ENCODE measurements at places on chromosomes 11 and 22. TPM values are rescaled to one million over a fixed set of nuclear protein-coding genes. Genes with fewer than 3 reads are reported as not detected.

The OR8K5 gene
- not detected for total RNA-seq

The CAVIN3 gene
- total RNA-seq, result 172 TPM

The FZD4 gene
- total RNA-seq, result 42.3 TPM

The LYVE1 gene
- 82.9 TPM for total RNA-seq

The SMTNL1 gene
- total RNA-seq, result not detected

The RIMBP3B gene
- total RNA-seq, result not detected

- no peaks in the 10 kb centered on the region for H3K36me3 ChIP-seq
- DNase-seq, result no peak
- H3K4me3 ChIP-seq, result no peak overlapping the region
- H3K4me1 ChIP-seq, result peaks cover 7% of the 10 kb centered on the region
- no peaks in the 10 kb centered on the region for H3K27me3 ChIP-seq
Measured at GRCh38 chr22:43314611-43315010, 28.6 kb downstream of the SCUBE1 start.

DNA sequence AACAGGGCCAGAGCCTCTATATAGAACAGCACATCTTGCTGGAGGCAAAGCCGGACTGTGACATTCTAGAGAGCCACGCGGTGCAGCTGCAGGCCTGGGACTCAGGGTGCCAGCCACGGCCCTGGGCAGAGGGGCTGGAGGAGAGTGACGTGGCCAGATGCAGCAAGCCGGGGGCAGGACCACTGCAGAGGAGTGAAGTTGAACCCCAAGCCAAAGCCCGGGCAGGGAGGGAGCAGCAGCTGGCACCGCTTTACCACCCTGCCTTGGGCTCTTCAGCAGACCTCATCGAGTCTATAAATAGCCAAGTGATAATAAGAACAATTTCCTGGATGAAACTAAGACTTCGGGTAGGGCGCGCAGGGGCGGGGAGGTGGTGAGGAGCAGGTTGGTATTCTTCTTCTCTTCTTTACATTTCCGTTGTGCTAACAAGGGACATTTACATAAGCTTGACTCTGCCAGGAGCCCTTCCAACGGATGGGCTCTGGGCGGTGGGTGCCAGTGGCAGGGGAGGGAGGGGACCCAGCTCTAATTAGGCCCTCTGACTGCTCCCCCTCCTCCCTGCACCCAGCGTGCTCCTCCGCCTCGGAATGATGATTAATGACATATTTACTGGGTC lies 110.2 kb downstream of the ST3GAL4 start:
- H3K27ac ChIP-seq, result no peak overlapping the region
- no peak overlapping the region for H3K4me3 ChIP-seq
- H3K27me3 ChIP-seq, result no peaks in the 10 kb centered on the region
- DNase-seq, result no peak
- peaks cover 12% of the 10 kb centered on the region for H3K4me1 ChIP-seq

GRCh38 chr11:61059260-61059752 lies 43.0 kb upstream of the CD5 start:
- no peaks in the 10 kb centered on the region for H3K36me3 ChIP-seq
- H3K27me3 ChIP-seq, result no peaks in the 10 kb centered on the region
- H3K4me3 ChIP-seq, result no peak overlapping the region

GRCh38 chr22:41969110-41969646 lies at the start of gene SEPTIN3:
Gene SEPTIN3, plus strand, starts transcription at chr22:41969443. Its CDS starts 2,050 bp downstream, at chr22:41971493.
- H3K27me3 ChIP-seq, result peaks cover 40% of the 10 kb centered on the region
- H3K27ac ChIP-seq, result no peak within 1 kb of the TSS
- no peak within 1 kb of the TSS for H3K4me3 ChIP-seq
- no peaks in the 10 kb centered on the region for H3K4me1 ChIP-seq
- no peak for DNase-seq

DNA sequence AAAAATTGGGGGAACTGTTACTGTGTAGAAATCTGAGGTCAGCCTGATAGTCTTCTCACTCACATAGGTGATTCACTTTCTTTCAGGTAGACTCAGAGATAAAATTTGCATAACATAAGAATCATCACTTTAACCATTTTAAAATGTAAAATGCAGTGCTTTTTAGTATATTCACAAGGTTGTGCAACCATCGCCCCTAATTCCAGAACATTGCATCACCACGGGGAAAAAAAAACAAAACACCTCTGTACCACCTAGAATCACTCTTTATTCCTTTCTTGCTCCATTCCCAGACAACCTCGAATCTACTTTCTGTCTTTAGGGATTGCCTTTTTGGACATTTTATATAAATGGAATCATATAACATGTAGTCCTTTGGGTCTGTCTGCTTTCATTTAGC lies 20.9 kb downstream of the CHEK1 start:
- H3K27ac ChIP-seq, result no peak overlapping the region
- no peaks in the 10 kb centered on the region for H3K36me3 ChIP-seq

GRCh38 chr11:32820497-32820896 lies 9.2 kb upstream of the PRRG4 start:
- H3K4me3 ChIP-seq, result no peak overlapping the region
- DNase-seq, result no peak
- H3K27me3 ChIP-seq, result no peaks in the 10 kb centered on the region
- H3K36me3 ChIP-seq, result no peaks in the 10 kb centered on the region
- H3K4me1 ChIP-seq, result no peaks in the 10 kb centered on the region
- no peak overlapping the region for H3K27ac ChIP-seq

DNA sequence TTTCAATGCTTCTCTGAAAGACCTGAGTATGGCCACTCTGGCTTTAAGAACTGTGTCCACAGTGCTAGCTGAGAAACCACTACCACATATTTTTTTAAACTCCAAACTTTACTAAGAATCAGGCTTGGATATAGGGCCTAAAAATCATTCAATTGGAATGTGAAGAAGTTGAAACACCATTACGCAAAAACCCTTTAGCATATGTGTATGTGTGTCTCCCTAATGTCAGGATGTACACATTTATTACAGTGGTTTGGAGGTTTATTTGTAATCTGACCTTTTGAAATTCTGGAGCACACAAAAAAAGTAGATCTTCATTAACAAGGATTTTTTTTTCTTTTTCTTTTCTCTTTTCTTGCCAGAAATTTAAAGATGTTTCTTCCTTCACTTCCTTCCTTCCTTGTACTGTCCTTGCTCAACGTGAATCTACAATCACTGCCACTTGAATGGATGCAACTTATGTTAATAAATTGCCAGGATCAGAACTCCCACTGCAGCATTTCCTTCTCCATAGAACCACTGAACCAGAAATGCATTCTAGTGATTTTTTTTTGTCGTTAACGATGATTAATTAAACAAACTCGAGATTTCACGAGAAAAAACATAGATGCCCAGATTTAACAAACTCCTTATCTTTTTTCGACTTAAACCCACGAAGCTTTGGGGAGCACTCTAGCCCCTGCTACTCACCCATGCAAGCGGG lies 3.1 kb upstream of the ADM start:
- H3K27me3 ChIP-seq, result no peaks in the 10 kb centered on the region
- no peaks in the 10 kb centered on the region for H3K36me3 ChIP-seq
- peaks cover 35% of the 10 kb centered on the region for H3K4me1 ChIP-seq
- H3K4me3 ChIP-seq, result peak overlapping the region; percentile 64
- peak overlapping the region; percentile 92 for H3K27ac ChIP-seq

- DNase-seq, result peak; percentile 95
- no peaks in the 10 kb centered on the region for H3K27me3 ChIP-seq
- peak overlapping the region; percentile 74 for H3K4me3 ChIP-seq
- peaks cover 66% of the 10 kb centered on the region for H3K4me1 ChIP-seq
- peak overlapping the region; percentile 85 for H3K27ac ChIP-seq
- H3K36me3 ChIP-seq, result no peaks in the 10 kb centered on the region
Measured at GRCh38 chr22:31630331-31631329, 31.4 kb downstream of the PISD start.

DNA sequence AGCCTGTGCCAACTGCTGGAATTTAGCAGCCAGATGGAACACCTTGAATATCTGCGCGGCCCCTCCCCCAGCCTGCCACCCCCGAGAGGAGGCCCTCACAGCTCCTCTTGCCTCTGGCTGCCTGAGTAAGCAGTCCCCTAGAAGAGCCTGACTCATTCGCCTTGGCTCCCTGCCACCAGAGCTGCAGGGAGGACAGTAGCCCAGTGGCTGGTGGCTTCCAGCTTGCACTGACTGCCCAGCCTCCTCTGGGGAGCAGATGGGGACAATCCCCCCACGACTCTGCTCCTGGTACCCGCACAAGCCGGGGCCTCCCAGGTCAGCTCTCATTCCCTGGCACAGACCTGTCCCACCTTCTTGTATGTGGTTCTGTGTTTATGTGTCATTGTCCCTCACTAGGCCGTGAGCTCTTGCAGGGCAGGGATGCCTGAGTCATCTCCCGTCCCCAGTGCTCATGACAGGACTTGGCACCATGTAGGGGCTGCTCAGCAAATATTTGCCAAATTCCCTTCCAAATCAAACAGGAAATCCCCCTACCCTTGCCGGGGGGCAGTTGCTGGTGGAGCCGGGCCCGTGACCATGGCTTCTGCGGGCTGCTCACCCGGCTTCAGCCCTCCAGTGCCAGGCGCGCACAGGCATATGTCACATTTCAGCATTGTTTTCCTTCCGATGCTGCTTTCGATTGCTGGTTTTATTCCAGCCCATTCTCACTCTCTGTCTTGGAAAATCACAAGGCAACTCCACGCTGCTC lies 43.6 kb downstream of the CACNG2 start:
- no peak overlapping the region for H3K4me3 ChIP-seq
- peaks cover 18% of the 10 kb centered on the region for H3K4me1 ChIP-seq
- H3K36me3 ChIP-seq, result no peaks in the 10 kb centered on the region
- DNase-seq, result peak; percentile 95
- H3K27me3 ChIP-seq, result no peaks in the 10 kb centered on the region
- H3K27ac ChIP-seq, result peak overlapping the region; percentile 5

DNA sequence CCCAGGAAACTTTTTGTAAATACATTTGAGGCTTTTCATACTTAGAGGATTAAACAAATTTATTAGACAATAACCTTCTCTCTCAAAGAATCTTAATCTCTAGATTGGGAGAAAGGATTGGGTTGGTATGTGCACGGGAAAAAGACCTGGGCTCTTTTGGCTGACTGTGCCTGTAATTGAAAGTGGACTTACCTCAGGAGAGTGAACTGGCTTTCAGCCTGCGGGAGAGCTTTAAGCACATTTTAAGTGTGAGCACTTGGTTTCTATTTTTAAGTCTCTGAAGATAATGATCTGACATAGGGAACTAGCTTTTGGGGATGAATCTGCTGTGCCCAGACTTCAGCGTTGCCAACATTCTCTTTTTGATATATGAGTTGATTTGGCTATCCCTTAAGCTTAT lies 35.8 kb downstream of the UVRAG start:
- no peak for DNase-seq
- no peaks in the 10 kb centered on the region for H3K27me3 ChIP-seq
- H3K4me3 ChIP-seq, result no peak overlapping the region
- H3K4me1 ChIP-seq, result peaks cover 20% of the 10 kb centered on the region

DNA sequence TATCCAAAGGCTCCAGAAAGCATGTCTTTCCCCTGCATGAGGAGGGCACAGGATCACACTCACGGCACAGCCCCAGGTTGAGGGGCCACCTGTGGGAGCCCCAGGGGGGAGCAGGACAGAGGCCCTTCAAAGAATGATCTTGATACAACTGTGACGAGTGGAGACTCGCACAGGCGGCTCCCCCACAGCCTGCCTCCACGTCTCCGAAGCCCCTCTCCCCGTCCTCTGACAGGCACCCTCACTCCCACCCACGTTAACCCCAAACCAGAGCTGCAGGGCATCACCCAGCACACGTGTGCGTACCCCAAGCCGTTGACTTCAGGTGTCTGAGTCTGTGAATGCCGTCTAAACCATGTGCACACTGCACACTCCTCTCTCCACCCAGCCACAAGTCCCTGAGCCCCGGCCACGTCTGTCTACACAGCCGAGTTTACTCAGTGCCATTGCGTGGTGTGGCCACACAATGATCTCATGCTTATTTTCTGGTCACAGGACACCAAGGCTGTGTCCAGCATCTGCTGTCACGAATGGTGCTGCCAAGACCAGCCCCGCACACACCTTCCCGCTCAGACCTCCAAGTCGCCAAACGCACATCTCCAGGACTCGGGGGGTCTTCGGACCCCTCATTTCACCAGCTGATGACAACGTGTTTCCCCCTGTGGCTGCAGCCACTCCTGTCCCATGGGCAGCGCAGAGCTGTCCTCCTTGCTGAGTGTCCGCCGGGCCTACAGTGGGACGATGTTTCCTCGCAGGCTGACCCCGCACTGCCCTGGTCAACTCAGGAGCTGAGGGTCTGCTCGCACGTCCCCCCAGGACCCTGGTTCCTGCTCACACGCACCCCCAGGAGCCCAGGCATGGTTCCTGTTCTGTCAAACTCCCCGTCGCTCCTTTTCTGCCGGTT lies 251.2 kb downstream of the BRD1 start:
- no peak overlapping the region for H3K27ac ChIP-seq
- H3K27me3 ChIP-seq, result no peaks in the 10 kb centered on the region
- H3K4me1 ChIP-seq, result no peaks in the 10 kb centered on the region
- no peak overlapping the region for H3K4me3 ChIP-seq
- no peak for DNase-seq
- no peaks in the 10 kb centered on the region for H3K36me3 ChIP-seq

DNA sequence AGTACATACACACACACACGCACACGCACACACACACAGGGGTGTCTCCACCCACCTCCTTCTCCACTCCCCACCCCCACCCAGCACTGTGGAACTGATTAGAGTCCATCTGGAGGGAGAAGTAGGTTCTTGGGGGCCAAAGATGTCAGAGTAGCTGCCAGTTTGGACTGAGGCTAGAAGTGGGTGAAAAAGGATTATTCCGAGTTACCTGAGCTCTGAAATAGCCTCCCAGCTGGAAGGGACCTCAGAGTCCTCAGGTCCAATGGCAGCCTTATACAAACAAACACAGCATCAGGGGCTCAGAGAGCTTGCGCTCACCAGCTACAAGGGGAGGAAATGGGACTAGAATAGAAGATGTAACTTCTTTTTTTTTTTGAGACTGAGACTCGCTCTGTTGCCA lies 20.8 kb downstream of the IL10RA start:
- no peaks in the 10 kb centered on the region for H3K36me3 ChIP-seq
- H3K27ac ChIP-seq, result peak overlapping the region; percentile 9
- peaks cover 15% of the 10 kb centered on the region for H3K4me1 ChIP-seq
- no peak overlapping the region for H3K4me3 ChIP-seq

DNA sequence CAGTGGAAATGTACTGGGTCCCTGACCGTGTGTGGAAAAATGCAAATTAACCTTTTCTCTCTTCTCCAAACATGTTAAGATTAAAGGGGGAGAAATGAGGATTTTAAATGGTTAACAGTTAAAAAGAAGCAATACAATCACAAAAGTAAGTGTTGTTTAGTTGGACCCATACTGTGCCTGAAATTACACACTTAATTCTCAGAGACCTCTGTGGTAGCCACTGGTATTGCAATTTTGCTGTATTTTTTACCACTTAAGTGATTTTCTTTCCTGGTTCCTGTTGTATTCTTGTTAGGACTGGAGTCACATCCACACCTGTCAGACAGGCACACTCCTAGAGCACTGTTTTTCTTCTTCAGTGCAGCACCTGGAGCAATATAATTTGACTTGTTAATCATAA lies 179.6 kb upstream of the PDGFD start:
- no peaks in the 10 kb centered on the region for H3K27me3 ChIP-seq
- no peaks in the 10 kb centered on the region for H3K36me3 ChIP-seq
- no peak overlapping the region for H3K27ac ChIP-seq

- H3K36me3 ChIP-seq, result no peaks in the 10 kb centered on the region
- peaks cover 11% of the 10 kb centered on the region for H3K4me1 ChIP-seq
- peak overlapping the region; percentile 36 for H3K27ac ChIP-seq
- no peak overlapping the region for H3K4me3 ChIP-seq
- H3K27me3 ChIP-seq, result no peaks in the 10 kb centered on the region
- DNase-seq, result no peak
Measured at GRCh38 chr11:62024936-62025486, 57.6 kb upstream of the FTH1 start.

GRCh38 chr11:704228-704674 lies 1.8 kb upstream of the EPS8L2 start:
- peaks cover 24% of the 10 kb centered on the region for H3K4me1 ChIP-seq
- H3K27ac ChIP-seq, result peak overlapping the region; percentile 68
- H3K36me3 ChIP-seq, result peaks cover 45% of the 10 kb centered on the region
